Suppressor macrophage treated with lipopolysaccharide for 4 hours (primary cell): ENCODE measurements at places on chromosomes 2 and 18.

- no peak for DNase-seq
These were observed 83.0 kb downstream of the RTN4 start for GRCh38 chr2:54967269-54967668.

- DNase-seq: peak; percentile 66
These were observed 51.2 kb upstream of the ADAM23 start for GRCh38 chr2:206392118-206392517.

- DNase-seq: no peak
These were observed 192.5 kb upstream of the FOSL2 start for GRCh38 chr2:28199995-28200679.

GRCh38 chr18:9824474-9824832 lies 61.3 kb upstream of the TXNDC2 start:
- DNase-seq: no peak

GRCh38 chr2:16663121-16663905 lies 2.3 kb downstream of the CYRIA start:
- no peak for DNase-seq

DNA sequence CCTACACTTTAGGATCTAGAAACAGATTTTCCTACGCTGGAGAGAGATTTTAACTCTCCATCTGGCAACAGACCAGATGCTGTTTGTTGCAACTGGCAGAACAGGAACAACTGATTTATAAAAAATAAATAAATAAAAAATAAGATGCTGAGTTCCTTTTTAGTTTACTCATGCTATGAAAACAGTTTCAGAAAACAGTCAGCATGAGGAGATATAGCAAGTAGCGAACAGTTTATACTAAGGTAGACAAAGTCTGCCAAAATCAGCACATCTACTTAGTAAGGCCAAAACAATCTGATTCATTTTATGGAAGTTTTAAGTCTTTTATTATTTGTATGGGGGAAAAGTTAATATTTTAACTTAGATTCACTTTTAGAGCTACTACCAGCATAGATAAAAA lies 974.0 kb upstream of the CNTNAP5 start:
- DNase-seq: no peak
